ENCODE measurements at places on chromosomes 1 and 21. TPM values are rescaled to one million over a fixed set of nuclear protein-coding genes. Genes with fewer than 3 reads are reported as not detected.
A peak's percentile ranks its signal among the peaks of the same experiment; 100 is the strongest.

DNA sequence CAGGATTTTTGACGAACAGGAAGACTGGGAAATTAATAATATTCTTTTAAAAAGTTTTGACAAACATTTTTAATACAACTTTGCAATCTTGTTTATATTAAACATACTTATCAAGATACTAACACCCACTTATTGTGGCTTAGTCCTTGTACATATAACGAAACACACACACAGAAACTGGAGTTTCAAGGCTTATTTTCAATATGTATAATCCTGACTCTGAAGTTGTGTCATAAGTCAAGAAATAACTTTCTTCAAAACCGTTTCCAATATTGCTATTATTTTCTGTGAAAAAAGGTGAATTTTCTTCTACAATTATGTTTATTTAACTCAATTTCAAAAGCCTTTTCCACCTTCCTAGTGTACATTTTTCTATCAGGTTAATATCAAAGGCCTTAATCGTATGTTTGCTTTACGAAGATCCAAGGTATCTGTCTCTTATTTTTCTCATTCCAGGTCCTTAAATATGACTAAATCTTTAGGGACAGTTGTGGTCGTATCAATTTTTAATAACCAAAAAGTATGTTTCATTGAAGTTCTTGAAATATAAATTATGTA, 1.8 kb downstream of the CDKN2C start:
- no peak for DNase-seq
- H3K4me1 ChIP-seq = peaks cover 23% of the 10 kb centered on the region
- H3K27ac ChIP-seq = no peak overlapping the region
- no peaks in the 10 kb centered on the region for H3K36me3 ChIP-seq

GRCh38 chr1:89350298-89350697, 13.6 kb upstream of the GBP6 start:
- no peaks in the 10 kb centered on the region for H3K36me3 ChIP-seq
- no peaks in the 10 kb centered on the region for H3K4me1 ChIP-seq
- no peaks in the 10 kb centered on the region for H3K27me3 ChIP-seq
- H3K4me3 ChIP-seq = no peak overlapping the region
- no peak overlapping the region for H3K27ac ChIP-seq
- no peak for DNase-seq

GRCh38 chr1:23132033-23132432, 36.6 kb downstream of the LUZP1 start:
- peak; percentile 35 for DNase-seq
- no peaks in the 10 kb centered on the region for H3K4me1 ChIP-seq
- no peaks in the 10 kb centered on the region for H3K27me3 ChIP-seq
- no peak overlapping the region for H3K4me3 ChIP-seq

GRCh38 chr1:73662526-73662925, 535.5 kb downstream of the LRRIQ3 start:
- no peaks in the 10 kb centered on the region for H3K36me3 ChIP-seq
- H3K27me3 ChIP-seq = no peaks in the 10 kb centered on the region
- no peak overlapping the region for H3K4me3 ChIP-seq

NTMT2 gene
- not detected for total RNA-seq

DNA sequence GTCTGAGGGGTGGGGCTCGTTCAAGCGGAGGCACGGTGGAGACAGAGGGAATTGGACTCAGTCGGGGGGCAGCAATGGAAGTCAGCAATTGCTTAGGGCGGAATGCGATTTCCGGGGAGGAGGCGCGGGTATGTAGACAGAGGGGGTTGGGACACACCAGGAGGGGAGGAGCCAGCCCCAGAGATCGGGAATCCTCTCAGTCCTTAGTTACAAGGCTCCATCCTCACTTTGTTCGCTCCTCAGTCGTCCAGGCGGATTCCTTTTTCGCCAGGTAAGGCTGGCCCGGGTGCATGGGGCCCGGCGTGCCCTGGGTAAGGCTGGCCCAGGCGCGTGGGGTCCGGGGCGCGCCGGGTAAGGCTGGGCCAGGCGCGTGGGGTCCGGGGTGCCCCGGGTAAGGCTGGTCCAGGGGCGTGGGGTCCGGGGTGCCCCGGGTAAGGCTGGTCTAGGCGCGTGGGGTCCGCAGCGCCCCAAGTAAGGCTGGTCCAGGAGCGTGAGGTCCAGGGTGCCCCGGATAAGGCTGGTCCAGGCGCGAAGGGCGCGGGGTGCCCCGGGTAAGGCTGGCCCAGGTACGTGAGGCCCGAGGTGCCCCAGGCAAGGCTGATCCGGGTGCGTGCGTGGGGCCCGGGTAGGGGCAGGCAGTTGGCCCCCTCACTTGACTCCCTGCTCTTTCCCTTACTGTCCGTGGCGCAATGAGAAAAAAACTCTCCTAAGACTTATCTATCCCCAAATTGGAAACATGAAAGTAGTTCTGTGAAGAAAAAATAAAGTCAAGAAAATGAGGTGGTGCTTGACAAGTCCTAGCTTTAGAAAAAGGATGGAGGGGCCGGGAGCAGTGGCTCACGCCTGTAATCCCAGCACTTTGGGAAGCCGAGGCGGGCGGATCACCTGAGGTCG, at the start of gene L1TD1:
Gene L1TD1, plus strand, starts transcription at position 199 of the 894 bp plus-strand sequence. CDS start 11,780 bp downstream, outside the sequence.
- H3K36me3 ChIP-seq = no peaks in the 10 kb centered on the region
- no peak for DNase-seq
- peaks cover 7% of the 10 kb centered on the region for H3K4me1 ChIP-seq
- no peak within 1 kb of the TSS for H3K4me3 ChIP-seq
- H3K27ac ChIP-seq = no peak within 1 kb of the TSS
- no peaks in the 10 kb centered on the region for H3K27me3 ChIP-seq

DNA sequence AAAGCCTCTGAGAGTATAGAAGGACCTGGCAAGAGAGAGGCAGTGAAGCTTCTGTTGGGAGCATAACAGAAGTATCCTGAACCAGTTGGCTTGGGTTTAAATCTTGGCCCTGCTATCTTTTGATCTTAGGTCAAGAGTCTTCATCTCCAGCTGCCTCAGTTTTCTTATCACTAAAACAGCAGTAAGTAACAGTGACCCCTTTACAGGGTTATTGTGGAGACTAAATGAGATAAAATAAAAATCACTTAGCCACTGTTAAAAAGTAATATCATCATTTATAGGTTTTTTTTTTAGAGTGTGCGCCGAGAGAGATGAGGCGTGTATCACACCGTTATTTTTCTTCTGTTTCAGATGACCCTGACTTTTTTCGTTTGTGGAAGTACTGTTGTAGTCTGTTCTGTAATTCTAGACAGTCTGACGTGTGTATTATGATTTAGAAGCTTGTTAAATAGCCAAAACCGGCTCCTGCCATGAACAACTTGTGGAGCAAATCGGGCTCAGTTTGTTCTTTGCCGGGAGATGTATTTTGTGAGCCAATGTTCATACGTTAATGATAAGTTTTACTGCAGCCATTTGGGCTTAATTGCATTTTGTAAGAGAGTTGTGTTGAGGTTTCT, 1.1 kb downstream of the THRAP3 start:
- H3K27ac ChIP-seq = peak overlapping the region; percentile 64
- H3K4me3 ChIP-seq = peak overlapping the region; percentile 95
- H3K36me3 ChIP-seq = peaks cover 25% of the 10 kb centered on the region
- DNase-seq = no peak
- no peaks in the 10 kb centered on the region for H3K27me3 ChIP-seq

GRCh38 chr1:15584489-15585363, at the start of gene AGMAT:
Gene AGMAT, minus strand, starts transcription at chr1:15585051. Its CDS starts 84 bp downstream, at chr1:15584967.
- H3K27me3 ChIP-seq = no peaks in the 10 kb centered on the region
- H3K4me3 ChIP-seq = peak within 1 kb of the TSS; percentile 59
- DNase-seq = no peak

DNA sequence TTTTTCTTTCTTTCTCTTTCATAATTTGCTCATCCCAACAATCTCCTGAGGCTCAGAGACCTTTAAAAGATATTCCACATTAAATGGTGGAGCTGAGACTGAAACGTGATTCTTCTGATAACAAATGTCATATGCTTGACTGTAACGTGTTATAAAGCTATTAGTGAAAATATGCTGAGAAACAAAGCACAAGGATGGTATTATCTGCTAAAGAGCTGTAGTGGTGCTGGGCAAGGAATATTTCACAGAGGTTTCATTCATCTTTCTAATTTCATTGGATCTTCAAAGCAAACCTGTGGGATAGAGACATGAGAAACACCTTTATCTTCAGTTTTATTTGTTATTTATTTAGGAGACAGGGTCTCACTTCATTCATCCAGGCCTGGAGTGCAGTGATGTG, 98.1 kb upstream of the WLS start:
- no peaks in the 10 kb centered on the region for H3K4me1 ChIP-seq
- no peaks in the 10 kb centered on the region for H3K36me3 ChIP-seq
- no peak overlapping the region for H3K27ac ChIP-seq
- H3K4me3 ChIP-seq = no peak overlapping the region

GRCh38 chr1:190124068-190124467, 353.6 kb downstream of the BRINP3 start:
- no peak overlapping the region for H3K4me3 ChIP-seq
- no peaks in the 10 kb centered on the region for H3K27me3 ChIP-seq
- H3K27ac ChIP-seq = no peak overlapping the region
- H3K4me1 ChIP-seq = no peaks in the 10 kb centered on the region
- DNase-seq = no peak

DNA sequence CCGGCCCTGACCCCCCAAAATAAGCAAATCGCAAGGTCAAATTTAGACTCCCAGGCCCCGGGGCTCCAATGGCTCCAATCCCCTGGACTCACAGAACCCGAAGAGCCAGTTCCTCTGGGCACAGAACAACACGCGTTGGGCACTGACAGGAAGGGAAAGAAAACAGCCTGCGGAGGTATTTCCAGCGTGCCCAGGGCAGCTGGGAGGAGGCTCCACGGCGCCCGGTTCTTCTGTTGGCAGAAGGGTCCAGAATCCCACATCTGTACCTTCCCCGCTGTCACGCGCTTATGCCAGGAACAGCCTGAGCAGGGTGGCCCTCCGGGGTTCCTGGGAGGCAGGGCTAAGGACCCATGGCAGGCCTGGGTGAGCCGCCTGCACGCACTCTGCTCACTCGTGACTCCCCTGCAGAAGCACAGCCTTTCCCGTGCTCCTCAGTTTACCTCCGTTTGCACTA, 85.5 kb downstream of the RIPK4 start:
- peaks cover 75% of the 10 kb centered on the region for H3K4me1 ChIP-seq
- peak overlapping the region; percentile 99 for H3K27ac ChIP-seq
- H3K36me3 ChIP-seq = no peaks in the 10 kb centered on the region
- peak; percentile 90 for DNase-seq
- H3K27me3 ChIP-seq = no peaks in the 10 kb centered on the region

C1orf94 gene
- total RNA-seq = not detected

DNA sequence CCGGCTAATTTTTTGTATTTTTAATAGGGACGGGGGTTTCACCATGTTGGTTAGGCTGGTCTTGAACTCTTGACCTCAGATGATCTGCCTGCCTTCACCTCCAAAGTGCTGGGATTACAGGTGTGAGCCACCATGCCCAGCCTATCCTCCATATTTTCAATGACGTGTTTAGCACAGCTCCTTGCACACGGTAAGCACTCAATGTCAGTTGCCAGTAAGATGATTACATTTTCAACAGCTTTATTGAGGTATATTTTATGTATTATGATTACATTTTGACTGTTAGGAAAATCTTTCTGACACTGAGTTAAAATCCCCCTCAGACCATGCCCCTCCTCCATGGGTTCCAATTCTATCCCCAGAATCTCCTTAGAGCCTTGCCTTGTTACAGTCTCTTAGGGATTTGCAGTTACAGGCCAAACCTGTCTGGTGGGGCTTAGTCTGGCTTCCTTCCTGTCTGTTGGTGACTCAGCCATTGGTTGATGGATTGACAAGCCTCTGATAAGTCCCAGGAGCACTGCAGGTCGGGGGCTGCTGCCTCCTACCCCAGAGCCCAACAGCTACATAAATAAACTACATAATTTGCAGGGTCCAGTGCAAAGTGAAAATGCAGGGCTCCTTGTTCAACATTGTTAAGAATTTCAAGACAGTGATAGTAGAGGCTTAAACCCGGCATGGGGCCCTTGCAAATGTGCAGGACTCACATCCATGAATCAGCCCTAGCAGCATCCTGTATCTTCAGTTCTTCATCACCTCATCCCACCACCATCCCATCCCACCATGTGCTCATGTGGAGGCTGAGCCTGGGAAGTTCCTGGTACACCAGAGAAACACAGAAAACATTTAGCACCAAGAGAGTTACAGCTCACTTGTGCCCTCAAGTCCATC, 23.4 kb downstream of the COA7 start:
- H3K4me1 ChIP-seq = peaks cover 15% of the 10 kb centered on the region
- H3K4me3 ChIP-seq = no peak overlapping the region
- peak; percentile 84 for DNase-seq
- H3K27me3 ChIP-seq = no peaks in the 10 kb centered on the region

PRKCZ gene
- total RNA-seq = 36.0 TPM

FLG gene
- not detected for total RNA-seq

GRCh38 chr21:14096172-14096571, 114.6 kb downstream of the LIPI start:
- H3K36me3 ChIP-seq = no peaks in the 10 kb centered on the region
- no peak overlapping the region for H3K27ac ChIP-seq
- no peaks in the 10 kb centered on the region for H3K27me3 ChIP-seq
- DNase-seq = no peak
- no peaks in the 10 kb centered on the region for H3K4me1 ChIP-seq
- no peak overlapping the region for H3K4me3 ChIP-seq

SMIM1 gene
- 13.2 TPM for total RNA-seq

GRCh38 chr1:65812065-65812464, 19.4 kb downstream of the PDE4B start:
- peak overlapping the region; percentile 30 for H3K4me3 ChIP-seq
- H3K27ac ChIP-seq = peak overlapping the region; percentile 76
- H3K36me3 ChIP-seq = no peaks in the 10 kb centered on the region
- H3K27me3 ChIP-seq = no peaks in the 10 kb centered on the region
- peaks cover 15% of the 10 kb centered on the region for H3K4me1 ChIP-seq

DNA sequence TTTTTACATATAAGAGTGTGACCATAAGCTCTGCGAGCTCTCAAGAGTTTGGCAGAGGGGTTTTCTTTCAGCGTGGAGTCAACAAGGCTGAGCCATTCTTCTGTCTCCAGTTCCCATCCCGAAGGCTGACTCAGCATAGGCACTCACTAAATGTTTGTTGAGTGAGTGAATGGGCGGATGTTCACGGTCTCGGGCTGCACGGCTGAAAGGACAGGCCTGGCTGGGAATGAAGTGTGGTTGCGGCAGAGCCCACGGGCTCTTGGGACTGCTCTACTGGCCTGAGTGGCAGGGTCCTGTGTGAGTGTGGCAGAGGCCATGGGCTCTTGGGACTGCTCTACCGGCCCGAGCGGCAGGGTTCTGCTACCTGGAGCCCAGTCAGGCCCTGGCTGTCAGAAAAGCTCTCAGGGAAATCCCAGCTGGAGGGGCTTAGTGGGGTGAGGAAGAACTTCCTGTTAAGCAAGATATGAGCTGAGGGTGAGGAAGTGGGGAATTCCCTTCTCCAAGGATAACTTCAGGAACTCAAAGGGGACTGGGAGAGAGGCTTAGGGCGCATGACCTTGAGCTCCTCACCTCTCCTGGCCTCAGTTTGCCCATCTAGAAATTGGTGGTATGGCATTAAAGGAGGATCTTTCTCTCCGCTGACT, 56.6 kb upstream of the C1orf174 start:
- H3K27me3 ChIP-seq = peaks cover 97% of the 10 kb centered on the region
- H3K4me1 ChIP-seq = no peaks in the 10 kb centered on the region
- no peak overlapping the region for H3K4me3 ChIP-seq
- no peaks in the 10 kb centered on the region for H3K36me3 ChIP-seq
- H3K27ac ChIP-seq = no peak overlapping the region

- H3K27ac ChIP-seq = peak overlapping the region; percentile 66
- H3K4me1 ChIP-seq = peaks cover 40% of the 10 kb centered on the region
- H3K36me3 ChIP-seq = no peaks in the 10 kb centered on the region
- H3K27me3 ChIP-seq = no peaks in the 10 kb centered on the region
- peak; percentile 92 for DNase-seq
Observed at GRCh38 chr1:222817529-222817928, 2.7 kb downstream of the DISP1 start.

GRCh38 chr1:3515774-3516480, 61.5 kb downstream of the ARHGEF16 start:
- no peaks in the 10 kb centered on the region for H3K27me3 ChIP-seq
- no peak overlapping the region for H3K4me3 ChIP-seq
- no peak for DNase-seq
- H3K4me1 ChIP-seq = no peaks in the 10 kb centered on the region
- no peak overlapping the region for H3K27ac ChIP-seq
